Left lung (tissue), 14 donors: ENCODE measurements at places on chromosomes 11 and 22.
A peak's percentile ranks its signal among the peaks of the same experiment; 100 is the strongest.

GRCh38 chr11:116984186-116984585 lies 114.0 kb downstream of the SIK3 start:
- no peak for DNase-seq

DNA sequence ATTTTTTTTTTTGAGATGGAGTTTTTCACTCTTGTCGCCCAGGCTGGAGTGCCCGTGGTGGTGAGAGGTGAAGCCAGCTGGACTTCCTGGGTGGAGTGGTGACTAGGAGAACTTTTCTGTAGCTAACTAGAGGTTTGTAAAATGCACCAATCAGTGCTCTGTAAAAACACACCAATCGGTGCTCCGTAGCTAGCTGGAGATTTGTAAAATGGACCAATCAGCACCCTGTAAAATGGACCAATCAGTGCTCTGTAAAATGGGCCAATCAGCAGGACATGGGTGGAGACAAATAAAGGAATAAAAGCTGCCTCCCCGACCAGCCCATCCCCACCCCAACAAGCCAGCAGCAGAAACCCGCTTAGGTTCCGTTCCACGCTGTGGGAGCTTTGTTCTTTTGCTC lies 4.4 kb upstream of the RAPSN start:
- no peak for DNase-seq

- no peak for DNase-seq
Observed at GRCh38 chr11:22273781-22274180, 64.4 kb upstream of the SLC17A6 start.

GRCh38 chr11:115198321-115198741 lies 305.9 kb downstream of the CADM1 start:
- no peak for DNase-seq

DNA sequence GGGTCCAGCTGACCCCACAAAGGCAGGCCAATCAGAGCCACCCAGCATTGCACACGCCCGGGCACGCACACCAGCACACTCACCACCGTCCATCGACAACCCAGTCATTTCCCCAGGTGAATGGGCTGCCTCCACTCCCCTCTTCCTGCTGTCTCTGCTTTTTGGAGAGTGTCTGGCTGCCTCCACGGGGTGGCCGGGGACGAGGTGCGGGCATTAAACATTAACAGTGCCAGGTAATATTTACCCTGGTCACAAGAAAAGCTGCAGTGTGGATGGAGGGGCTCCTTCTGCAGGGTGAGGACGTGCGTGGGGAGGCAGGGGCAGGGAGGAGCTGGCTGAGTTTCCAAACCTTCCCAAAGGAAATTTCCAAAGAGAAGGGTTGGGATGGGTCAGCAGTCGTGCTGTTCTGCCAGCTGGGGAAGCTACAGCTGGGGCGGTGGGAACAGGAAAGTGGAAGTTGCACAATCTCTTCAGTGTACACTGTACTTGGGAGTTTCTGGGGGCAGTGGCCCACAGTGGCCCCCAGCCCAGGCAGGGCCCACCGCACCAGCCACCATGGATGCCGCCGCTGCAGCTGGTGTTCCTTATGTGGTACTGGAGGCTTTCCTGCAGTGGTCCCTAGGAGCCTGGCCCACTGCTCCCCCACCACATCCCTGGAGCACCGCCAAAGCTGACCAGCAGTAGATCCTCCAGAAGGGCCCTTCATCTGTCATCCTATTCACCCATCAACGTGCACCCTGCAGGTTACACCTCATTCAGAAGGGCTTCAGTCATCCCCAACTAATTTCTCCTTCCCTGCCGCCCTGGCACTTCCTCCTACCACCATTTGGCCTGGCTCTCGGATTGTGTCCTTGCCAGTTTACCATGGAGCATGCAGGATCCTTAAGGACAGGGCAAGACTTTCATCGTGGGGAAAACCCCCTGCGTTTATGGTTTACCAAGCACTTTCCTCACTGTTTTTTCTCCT lies at the start of gene FXYD2:
FXYD2 (minus strand) TSS at position 174 of the 967 bp plus-strand sequence; CDS start at position 108, 66 bp downstream.
- DNase-seq: peak; percentile 56

DNA sequence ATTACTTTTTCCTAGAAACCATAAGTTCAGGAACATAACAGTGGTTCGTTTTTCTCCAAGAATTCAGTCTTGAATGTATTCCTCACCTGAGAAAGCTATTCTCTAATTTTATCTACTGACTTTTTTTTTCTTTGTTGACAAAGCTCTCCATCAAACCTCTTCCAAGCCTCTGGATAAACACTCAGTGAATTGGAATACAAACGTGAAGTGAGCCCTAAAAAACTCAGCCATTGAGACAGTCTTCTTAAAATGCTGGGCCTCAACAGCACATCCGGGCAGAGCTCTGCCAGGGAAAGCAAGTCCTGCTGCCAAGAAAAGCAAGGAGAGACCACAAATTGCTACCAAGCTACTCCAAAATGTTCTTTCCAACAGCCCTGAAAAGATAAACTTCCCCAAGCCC lies 7.7 kb upstream of the SLC1A2 start:
- DNase-seq: no peak

GRCh38 chr11:117627259-117627658 lies 169.8 kb downstream of the DSCAML1 start:
- no peak for DNase-seq

DNA sequence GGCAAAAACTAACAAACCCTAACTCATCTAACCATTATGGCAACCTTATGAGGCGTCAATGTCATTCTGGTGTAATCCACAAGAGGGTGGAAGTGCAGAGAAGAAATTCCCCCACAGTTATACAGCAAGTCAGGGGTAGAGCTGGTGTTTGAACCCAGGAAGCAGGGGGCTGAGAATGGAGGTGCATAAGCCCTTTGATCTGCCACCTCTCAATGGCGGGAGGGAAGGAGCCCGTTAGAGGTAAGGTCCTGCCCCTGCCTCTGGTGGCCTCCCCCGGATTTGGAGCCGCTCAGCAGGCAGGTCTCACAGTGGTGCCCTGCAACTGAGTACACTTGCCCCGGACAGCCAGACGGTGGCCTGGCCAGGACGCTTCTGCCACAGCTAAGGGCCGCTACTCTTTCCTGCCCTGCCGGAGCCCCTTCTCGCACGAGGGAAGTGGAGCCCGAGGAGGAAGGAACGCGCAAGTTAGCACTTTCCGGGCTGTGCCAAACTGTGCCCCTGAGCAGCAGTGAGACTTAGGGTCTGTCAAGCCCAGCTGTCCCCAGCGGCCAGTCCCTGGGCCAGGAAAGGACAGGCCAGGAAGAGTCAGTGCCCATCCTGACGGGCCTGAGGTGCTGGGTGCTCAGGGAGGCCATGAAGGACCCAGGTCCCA lies 1.1 kb downstream of the FXYD2 start:
- DNase-seq: peak; percentile 83
